ENCODE measurements at places on chromosomes 6 and 20.

DNA sequence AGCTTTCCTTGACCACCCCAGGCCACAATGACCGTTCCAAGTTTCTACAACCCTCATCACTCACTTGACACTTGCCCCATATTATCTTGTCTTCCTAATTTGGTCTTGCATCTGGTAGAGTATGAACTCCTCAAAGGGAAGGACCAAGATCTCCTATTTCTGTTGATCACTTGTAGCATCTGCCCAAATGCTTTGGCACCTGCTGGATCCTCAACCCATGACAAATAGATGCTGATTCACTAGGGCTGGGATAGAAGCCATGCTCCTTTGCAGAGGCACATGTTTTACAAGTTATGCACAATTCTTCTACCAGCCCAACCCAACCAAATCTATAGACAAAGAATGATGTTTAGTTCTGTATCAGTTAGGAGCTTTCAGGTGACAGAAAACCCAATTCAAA is 110.7 kb downstream of the UNC5CL start:
- DNase-seq: no peak

DNA sequence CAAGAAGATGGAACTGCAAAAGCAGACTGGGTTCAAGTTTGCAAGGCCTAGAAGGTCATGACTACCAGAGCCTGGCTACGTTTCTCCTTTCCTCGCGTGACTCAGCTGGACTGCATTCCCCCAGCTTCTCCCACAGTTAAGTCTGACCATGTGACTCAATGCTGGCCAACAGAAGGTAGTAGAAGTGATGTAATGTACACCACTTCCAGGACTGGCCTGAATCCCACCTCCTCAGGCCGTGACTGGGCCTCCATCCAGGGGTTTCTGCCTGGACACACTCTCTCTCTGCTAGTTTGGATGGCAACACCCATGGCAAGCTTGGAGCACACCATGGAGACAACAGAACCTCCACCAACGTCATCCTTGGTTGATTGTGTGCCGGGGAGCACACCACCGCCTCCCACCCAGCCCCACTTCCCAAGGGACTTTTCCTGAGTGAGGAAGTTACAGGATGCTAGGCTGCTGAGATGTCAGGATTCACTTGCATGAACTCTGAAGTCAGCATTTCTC is 112.0 kb upstream of the CDYL start:
- no peak for DNase-seq

DNA sequence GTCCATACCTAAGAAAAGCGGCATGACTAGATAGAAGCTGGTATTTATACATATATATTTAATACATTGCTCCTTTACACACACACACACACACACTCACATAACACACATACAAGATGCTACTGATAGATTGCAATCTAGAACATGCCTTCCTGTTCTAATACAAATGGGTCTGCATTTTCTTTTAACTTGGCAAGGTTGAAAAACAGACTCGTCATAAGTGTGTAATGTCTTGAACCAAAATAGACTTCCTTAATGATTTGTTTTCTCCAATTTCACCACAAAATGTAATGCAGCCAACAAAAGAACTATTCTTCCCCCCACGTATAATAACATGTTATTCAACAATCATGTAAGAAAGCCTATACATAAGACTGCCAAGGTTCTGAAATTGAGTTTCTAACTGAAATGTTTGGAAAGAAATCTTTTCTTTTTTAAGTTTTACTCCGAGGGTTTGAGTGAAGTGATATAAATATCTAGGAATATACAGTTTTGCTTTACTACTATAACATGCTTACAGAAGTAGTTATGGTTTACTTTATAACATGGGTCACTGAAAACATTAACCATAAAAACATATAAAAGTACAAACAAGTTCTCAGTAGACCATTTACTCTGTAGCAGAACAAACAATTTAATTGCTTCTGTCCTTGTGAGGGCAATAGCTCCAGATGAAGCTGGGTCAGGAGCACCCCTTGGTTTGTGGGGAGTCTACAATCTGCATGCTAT is 207.5 kb downstream of the FOXC1 start:
- DNase-seq: no peak

DNA sequence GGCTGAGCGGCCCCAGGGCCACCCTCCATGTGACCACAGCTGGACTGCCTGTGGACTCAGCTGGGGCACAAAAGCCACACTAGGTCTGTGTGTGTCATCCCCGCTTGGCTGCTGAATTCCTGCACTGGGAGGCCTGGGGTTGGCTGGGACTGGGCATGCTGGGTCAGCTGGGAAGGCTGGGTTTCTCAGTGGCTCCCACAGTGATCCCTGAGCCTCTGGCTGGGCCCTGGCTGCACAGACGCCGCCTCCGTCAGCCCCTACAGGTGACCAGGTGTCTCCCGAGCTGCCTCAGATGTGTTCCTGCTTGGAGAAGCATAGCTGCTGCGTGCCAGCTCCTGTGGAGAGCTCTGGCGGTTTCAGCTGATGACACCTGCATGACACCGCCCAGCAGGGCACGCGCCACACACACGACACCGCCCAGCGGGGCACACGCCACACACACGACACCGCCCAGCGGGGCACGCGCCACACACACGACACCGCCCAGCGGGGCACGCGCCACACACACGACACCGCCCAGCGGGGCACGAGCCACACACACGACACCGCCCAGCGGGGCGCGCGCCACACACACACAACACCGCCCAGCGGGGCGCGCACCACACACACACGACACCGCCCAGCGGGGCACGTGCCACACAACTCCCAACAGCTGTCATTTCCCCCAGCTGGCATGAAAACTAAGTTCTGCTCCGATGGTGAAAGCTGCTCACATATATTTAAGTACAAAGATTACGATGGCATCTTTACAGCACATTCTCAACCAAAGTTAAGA is 88.8 kb downstream of the TAF4 start:
- DNase-seq: no peak

DNA sequence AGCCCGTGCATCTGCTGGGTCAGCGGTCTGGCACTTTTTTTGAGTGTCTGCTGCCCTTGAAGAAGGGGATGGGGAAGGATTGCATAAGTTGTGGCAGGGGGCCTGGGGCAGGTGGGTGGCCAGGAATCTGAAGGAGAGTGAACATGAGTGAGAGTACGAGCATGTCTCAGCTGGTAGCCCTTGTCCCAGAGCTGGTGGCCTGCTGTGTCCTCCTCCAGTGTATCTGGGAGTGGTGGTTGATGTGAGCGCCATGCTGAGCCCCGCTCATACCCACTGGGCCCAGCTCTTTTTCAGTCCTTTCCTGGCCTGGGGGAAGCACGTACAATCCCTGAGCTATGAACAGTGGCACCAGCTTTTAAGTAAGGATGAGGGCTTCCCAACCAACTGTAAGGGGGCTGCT is 136.2 kb upstream of the AGPAT4 start:
- DNase-seq: no peak

GRCh38 chr6:14273191-14273590 is 155.6 kb downstream of the CD83 start:
- DNase-seq: no peak

GRCh38 chr20:24590178-24590982 is 121.0 kb downstream of the SYNDIG1 start:
- DNase-seq: no peak

GRCh38 chr6:113363048-113363798 is 493.9 kb upstream of the MARCKS start:
- no peak for DNase-seq

DNA sequence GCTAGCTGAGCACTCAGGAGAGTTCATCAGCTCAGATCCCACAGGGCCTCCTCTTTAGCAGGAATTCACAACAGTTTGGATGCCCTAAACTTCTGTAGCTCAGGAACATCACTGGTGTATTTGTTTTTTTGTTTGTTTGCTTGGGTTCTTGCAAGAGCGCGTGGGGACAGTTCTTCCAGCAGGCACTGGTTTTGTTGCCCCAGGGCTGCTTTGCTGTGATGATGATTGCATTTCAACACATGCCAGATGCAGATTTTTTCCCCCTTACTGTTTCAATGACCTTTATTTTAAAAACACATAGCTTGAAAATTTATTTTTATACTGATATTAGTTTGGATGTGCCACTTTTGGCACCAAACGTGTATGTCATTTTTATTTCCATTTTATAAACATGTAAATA is 77.1 kb downstream of the DHX35 start:
- no peak for DNase-seq

GRCh38 chr6:170005665-170006064 is 254.2 kb downstream of the ERMARD start:
- DNase-seq: no peak

DNA sequence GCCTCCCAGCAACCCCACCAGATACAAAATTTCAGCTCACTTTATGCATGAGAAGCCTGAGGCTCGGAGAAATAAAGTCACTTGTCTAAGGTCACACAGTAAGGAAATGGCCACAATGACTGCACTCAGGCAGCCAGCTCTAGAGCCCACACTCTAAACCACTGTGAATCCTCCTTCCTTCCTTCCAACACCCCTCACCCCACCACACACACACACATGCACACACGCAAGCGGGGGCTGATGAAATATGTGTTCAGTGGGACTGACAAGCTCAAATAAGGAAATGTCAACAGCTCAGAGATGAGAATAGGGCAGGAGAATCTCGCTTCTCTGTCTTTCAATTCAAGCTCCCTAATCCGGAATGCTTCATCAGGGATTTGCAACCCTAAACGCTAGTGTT is 6.0 kb upstream of the BPIFA1 start:
- DNase-seq: no peak

DNA sequence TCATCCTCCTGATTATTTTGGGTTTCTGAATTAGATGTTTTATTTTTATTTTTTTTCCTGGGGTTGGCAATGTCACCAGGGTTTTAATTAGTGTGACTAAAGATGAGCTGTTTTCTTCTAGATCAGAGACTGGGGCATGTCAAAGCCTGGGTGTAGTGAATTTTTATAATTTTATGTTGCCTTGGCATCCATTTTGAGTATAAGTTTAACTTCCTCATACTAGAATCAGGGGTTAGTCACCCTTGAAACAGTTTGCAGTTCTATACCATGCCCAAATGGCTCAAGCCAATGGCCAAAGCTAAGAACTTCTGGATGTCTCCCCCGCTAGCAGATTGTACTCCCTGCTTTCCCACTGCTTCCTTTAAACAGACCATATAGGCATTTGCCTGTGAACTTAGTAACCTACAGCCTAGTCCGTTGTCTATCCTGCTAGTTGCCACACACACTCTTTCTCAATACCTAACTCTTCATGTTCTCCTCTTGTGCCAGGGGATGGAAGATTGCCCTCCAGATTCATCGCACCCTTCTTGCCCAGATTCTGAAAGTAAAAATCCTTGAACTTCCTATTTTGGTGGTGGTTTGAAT is 54.5 kb downstream of the KIAA0408 start:
- DNase-seq: no peak

DNA sequence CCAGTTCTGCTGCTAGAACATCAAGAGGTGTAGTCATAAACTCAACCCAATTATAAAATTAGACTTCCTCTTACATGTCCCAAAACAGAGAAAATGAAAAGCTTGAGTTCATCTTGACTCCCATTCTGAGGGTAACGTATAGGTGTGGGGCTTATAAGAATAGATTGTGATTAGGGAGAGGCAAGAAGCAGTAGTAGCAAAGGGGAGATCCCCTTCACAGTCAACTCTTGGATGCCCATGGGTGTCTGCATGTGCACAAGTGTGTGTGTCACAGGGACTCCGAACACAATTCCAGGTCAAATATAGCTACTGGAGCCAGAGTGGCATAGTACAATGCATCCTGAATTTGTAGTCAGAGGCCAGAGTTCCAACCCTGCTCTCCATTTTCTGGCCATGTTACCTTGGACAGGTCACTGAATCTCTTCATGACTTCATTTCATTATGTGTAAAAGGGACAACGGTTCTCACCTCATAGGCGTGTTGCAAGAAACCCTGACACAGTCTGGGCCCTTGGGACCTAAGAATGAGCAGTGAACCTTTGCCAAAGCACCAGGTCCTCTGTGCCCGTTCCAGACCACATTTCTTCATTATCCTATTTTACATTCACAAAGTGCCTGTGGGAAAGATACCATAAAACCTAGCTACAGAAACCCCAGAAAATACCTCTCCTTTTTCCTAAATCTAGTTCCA is 11.8 kb downstream of the GSTA4 start:
- no peak for DNase-seq

DNA sequence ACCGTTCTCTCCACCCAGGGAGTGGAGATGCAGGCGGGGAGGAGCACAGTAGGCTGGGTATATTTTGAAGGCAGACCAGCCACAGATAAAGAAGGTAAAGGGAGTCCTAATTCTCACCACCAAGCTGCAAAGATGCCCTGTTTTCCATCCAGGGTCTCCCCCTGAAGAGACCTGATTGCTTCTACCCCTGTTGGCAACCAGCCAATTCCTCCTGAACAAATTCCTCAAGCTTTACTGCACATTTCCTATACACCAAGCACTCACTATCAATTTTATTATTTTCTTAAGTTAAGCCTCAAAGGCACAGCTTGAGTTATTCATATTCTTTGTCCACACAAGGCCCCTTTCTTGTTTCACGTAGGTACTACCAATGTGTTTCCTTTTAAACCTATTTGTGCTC is 214.4 kb downstream of the EYA2 start:
- DNase-seq: no peak

DNA sequence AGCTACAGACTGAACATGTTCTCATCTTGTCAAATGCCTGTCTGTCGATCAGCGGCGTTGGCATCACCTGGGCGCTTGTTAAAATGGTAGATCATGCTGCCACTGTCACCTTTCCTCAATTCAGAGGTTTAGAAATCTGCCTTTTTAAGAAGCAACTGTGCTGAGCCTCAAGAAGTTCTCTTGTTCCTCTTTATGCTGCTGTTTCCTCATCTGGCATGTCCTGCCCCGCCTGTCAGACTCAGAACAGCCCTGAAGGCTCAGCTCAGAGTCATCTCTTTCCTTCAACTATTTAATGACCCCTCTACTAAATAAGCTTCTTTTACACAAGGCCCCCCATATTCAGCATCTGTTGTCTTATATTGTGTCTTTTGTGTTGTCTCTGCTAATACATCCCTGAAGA is 368.2 kb downstream of the EPM2A start:
- DNase-seq: no peak

Data from NCI-H187 (cell line).